Activated naive CD4-positive, alpha-beta T cell treated with Interleukin-2 at 50 U/mL for 16 hours (primary cell): ENCODE measurements at places on chromosomes 5 and 9.

- DNase-seq, result no peak
Observed at GRCh38 chr5:74493411-74493810, 147.1 kb downstream of the ENC1 start.

GRCh38 chr5:33781286-33781685, 110.5 kb downstream of the ADAMTS12 start:
- no peak for DNase-seq

DNA sequence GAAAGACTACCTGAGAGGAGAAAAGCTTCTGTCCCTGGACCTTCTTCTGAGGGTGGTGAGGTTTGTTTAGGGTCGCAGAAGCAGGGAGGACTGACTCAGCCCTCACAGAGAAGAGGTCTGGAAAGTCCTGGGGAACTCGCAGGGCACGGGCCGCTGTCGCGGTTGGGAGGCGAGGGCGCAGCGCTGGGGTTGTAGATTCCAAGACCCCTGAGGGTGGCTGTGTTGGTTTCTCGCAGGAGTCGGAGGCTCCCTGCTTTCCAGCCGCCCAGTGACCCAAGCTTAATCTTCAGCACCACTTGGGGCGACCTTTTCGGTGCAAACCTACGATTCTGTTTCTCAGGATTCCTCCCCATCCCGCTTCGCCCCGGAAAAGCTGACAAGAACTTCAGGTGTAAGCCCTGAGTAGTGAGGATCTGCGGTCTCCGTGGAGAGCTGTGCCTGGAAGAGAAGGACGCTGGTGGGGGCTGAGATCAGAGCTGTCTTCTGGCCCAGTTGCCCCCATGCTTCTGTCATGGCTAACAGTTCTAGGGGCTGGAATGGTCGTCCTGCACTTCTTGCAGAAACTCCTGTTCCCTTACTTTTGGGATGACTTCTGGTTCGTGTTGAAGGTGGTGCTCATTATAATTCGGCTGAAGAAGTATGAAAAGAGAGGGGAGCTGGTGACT, 482 bp downstream of the SLC27A6 start:
- no peak for DNase-seq

DNA sequence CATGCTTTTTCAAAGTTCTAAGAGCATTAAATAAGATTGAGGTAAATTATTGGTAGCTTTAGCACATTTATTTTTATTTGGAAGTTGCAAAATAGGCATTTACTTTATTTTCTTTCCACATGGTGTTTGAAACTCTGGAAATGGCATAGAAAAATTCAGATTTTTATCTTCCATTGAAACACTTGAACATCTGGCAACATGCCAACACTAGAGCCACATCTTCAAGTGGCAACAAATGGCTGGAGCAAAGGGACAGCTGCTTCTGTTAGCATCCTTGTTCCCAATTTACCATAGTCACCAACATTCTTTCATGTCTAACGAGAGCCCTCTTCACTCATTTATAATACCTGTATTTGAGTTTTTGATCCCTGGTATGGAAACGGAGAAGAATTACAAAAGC, 539.9 kb downstream of the ZNF608 start:
- no peak for DNase-seq

DNA sequence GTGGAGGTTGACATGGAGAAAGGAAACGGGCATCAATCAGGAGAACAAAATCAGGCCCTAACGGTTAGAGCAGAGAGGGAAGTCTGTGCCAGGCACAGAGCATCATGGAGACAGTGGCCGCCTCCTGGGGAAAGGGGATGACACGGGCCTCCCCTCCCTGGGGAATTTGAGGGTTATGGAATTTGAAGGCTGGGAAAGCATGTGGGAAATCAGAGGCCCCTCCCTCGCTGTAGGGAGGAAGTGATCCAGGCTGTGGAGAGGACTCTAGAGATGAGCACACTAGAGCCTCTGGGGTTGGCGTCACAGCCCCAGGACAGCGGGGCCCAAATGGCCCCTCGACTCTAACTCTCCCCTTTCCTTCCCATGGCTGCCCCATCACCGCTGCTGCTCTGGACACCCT, 36.7 kb downstream of the PROP1 start:
- no peak for DNase-seq
